Upper lobe of left lung (tissue), 6 donors: ENCODE measurements at places on chromosomes 2 and 18. TPM values are rescaled to one million over a fixed set of nuclear protein-coding genes. Genes with fewer than 3 reads are reported as not detected.
A peak's percentile ranks its signal among the peaks of the same experiment; 100 is the strongest.

- H3K27me3 ChIP-seq: no peaks in the 10 kb centered on the region
- no peak overlapping the region for H3K27ac ChIP-seq
- no peaks in the 10 kb centered on the region for H3K36me3 ChIP-seq
- peak; percentile 74 for DNase-seq
- H3K4me3 ChIP-seq: no peak overlapping the region
These were observed 120.2 kb downstream of the INHBB start for GRCh38 chr2:120465989-120466703.

DNA sequence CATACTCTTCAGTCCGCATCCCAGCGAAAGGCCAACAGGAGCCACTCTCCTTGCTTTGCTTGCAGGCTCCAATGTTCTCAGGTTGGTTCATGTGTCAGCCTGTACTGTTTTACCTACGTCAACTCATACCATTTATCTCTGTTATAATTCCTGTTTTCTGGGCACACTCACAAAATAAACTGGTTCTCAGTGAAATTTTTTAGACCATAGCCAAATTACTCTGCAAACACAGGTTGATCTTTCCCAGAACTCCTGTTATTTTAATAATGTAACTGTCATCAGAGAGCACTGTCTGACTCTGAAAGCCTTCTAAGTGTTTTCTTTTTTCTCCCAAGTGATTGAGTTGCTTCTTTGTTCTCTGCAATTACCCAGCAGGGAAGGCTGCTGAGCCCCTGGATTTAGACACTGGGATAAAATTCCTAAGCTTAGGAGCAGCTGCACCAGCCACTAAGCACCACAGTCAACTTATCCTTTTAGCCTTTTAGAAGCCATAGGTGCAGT, 111.6 kb upstream of the PIEZO2 start:
- DNase-seq: no peak
- H3K4me3 ChIP-seq: no peak overlapping the region
- no peaks in the 10 kb centered on the region for H3K27me3 ChIP-seq
- no peaks in the 10 kb centered on the region for H3K4me1 ChIP-seq

GRCh38 chr2:175804122-175804521, 197.9 kb downstream of the LNPK start:
- H3K27ac ChIP-seq: no peak overlapping the region
- no peak for DNase-seq
- no peaks in the 10 kb centered on the region for H3K36me3 ChIP-seq
- H3K27me3 ChIP-seq: no peaks in the 10 kb centered on the region

CACNB4 gene
- total RNA-seq: 9.0 TPM

MRPL33 gene
- 66.8 TPM for total RNA-seq

DNA sequence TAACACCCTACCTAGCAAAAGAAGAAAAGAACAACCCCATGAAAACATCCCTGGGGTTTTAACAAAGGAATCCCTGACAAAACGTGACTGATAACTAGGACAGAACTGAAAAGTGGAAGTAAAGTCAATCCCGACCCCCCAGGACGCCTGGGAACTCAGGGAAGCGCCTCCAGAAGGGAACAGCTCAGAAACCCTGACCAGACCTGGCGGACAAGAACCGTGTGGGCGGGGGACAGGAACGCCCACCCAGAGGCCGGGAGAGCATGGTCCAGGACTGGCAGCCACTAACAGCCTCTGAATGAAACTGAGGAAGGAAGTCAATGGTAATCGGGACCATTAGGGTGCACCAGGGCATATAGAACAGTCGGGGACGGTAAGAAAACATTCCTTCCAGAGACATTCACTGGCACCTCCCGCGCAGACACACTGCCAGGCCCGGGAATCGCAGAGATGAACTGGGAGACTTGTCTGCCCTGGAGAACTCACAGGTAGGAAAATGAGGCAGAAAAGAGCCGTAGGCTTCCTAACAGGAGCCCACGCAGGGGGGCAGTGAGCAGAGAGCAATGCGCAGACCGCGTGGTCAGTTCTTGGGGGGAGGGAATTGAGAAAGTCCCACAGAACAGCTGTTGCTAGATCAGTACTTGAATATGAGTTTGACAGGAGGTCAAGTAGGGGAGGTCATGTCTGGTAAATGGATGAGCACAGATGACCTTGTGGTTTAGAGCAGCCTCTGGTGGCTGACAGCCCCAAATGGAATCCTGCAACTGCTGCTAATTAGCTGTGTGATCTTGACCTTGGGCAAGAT, 1.3 kb upstream of the TBC1D8 start:
- H3K4me1 ChIP-seq: peaks cover 28% of the 10 kb centered on the region
- H3K27ac ChIP-seq: peak overlapping the region; percentile 77
- H3K36me3 ChIP-seq: no peaks in the 10 kb centered on the region
- DNase-seq: peak; percentile 74

COL6A3 gene
- 85.7 TPM for total RNA-seq

TBR1 gene
- not detected for total RNA-seq

OTOF gene
- total RNA-seq: 0.11 TPM

RAB17 gene
- total RNA-seq: 44.5 TPM

DNA sequence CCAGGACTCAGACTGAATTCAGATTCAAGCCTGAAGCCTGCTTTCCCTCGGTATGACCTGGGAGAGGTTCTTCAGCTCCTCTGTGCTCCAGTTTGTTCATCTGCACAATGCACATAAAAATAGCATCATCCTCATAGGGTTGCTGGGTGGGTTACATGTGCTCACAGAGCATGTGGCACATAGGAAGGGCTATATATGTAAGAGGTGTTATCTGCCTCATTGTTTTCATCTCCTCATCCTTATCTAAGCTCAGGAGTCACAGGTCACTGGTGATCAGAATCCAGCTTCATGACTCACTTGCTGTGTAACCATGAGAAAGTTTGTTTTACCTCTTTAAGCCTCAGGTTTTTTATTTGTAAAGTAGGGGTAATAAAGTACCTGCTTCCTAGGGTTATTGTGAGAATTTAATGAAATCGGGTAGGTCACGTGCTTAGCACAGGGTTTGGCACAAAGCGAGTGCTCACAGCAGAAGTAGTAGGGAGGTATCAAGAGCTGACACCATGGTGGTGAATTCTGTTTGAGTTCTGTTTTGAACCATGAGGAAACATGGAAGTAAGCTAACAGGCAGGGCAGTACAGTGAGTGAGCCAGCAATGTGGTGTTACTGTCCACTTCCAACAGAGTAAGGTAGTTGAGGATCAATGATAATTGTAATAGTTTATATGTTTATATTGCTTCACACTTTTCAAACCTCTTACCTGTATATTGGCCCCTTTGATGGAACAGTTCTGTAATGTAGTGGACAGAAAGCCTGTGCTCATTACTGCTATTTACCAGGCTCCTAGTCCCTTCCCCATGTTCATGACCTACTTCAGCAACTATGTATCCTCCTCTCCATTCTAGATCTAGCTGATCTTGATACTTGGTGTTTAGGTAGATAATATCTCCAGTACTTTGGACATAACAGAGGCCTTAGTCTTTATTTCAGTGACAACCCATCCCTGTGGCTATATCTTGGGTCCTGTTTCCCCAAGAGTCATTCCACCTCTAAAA, 141.4 kb upstream of the LTBP1 start:
- H3K36me3 ChIP-seq: no peaks in the 10 kb centered on the region
- H3K4me3 ChIP-seq: no peak overlapping the region
- no peaks in the 10 kb centered on the region for H3K27me3 ChIP-seq
- DNase-seq: no peak
- H3K4me1 ChIP-seq: no peaks in the 10 kb centered on the region

ZDBF2 gene
- 5.9 TPM for total RNA-seq

- no peaks in the 10 kb centered on the region for H3K4me1 ChIP-seq
- DNase-seq: no peak
- H3K27ac ChIP-seq: no peak overlapping the region
- H3K36me3 ChIP-seq: no peaks in the 10 kb centered on the region
- no peaks in the 10 kb centered on the region for H3K27me3 ChIP-seq
- no peak overlapping the region for H3K4me3 ChIP-seq
These were observed 115.6 kb downstream of the PPP1R1C start for GRCh38 chr2:182101263-182101662.

DNA sequence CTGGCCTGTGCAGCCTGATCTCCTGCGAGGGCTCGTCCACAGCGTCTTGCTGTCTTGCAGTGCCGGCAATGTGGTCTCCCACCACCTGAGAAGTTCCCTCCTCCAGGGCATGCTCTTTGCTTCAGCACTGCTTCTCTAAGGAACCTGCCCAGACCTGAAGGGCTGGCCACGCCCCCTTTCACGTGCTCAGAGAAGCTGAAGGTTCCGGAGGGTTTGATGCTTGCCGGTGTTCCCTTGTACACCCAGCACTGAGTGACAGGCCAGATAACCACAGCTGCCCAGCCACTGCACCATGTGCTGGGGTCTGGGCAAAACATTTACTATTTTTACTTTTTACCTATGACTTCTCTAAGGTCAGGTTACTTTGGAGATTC, 1.7 kb upstream of the POLR2D start:
- H3K4me3 ChIP-seq: no peak overlapping the region
- H3K27me3 ChIP-seq: no peaks in the 10 kb centered on the region
- peak; percentile 83 for DNase-seq
- H3K36me3 ChIP-seq: peaks cover 12% of the 10 kb centered on the region

SNTG2 gene
- 13.6 TPM for total RNA-seq

CDCA7 gene
- total RNA-seq: not detected

DNA sequence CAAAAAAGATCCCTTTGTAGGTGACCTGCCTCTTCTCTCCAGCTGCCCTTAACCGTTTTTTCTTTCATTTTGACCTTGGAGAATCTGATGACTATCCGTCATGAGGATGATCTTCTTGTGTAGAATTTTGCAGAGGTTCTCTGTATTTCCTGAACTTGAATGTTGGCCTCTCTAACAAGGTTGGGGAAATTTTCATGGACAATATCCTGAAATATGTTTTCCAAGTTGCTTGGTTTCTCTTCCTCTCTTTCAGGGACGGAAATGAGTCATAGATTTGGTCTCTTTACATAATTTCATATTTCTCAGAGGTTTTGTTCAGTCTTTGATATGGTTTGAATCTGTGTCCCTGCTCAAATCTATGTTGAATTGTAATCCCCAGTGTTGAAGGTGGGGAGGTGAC, 34.0 kb downstream of the ZC3H8 start:
- peaks cover 10% of the 10 kb centered on the region for H3K36me3 ChIP-seq
- no peak overlapping the region for H3K4me3 ChIP-seq
- H3K27me3 ChIP-seq: no peaks in the 10 kb centered on the region

CPLX4 gene
- total RNA-seq: not detected

GRCh38 chr2:137262594-137262993, 497.2 kb downstream of the THSD7B start:
- H3K36me3 ChIP-seq: no peaks in the 10 kb centered on the region
- no peak overlapping the region for H3K4me3 ChIP-seq
- no peak overlapping the region for H3K27ac ChIP-seq
- DNase-seq: no peak

IL1RN gene
- 11.9 TPM for total RNA-seq

GRCh38 chr2:202376460-202377206, 506 bp downstream of the BMPR2 start:
- H3K27me3 ChIP-seq: no peaks in the 10 kb centered on the region
- peaks cover 19% of the 10 kb centered on the region for H3K4me1 ChIP-seq
- no peaks in the 10 kb centered on the region for H3K36me3 ChIP-seq
- peak overlapping the region; percentile 84 for H3K4me3 ChIP-seq
- peak; percentile 48 for DNase-seq
- H3K27ac ChIP-seq: peak overlapping the region; percentile 97

DNA sequence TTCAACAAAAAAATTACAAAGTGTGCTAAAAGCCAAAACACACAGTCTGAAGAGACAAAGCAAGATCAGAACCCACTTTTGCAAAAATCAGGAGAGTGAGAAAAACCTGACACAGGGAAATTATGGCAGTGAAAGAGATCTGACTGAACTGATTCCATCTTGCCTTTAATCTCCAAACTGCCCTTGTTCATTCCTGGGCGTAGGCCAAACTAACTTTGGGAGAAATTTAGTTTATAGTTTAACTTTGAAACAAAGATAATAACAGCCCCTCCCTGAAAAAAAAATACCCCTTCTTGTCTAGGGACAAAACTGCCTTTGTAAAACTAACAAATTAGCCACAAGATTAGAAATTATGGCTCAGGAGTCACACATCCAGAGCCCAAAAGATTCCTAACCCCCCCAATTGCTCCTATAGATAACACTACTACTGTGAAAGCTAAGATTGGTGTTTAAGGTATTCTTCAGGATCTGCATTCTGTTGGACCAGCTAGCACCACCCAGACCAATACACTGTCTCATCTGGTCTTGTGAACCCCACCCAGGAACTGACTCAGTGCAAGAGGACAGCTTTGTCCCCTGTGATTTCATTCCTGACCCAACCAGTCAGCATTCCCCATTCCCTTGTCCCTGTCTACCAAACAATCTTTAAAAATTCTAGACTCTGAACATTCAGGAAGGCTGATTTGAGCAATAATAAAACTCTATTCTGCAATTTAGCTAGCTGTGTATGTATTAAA, 226.1 kb upstream of the SH3BP4 start:
- DNase-seq: no peak
- no peaks in the 10 kb centered on the region for H3K36me3 ChIP-seq
- H3K4me3 ChIP-seq: no peak overlapping the region
- no peaks in the 10 kb centered on the region for H3K27me3 ChIP-seq

TMEM169 gene
- 1.1 TPM for total RNA-seq

GRCh38 chr18:31920277-31920676, 22.7 kb downstream of the TRAPPC8 start:
- H3K36me3 ChIP-seq: no peaks in the 10 kb centered on the region
- DNase-seq: no peak
- H3K4me1 ChIP-seq: no peaks in the 10 kb centered on the region
- no peaks in the 10 kb centered on the region for H3K27me3 ChIP-seq
- H3K4me3 ChIP-seq: no peak overlapping the region

QPCT gene
- total RNA-seq: 4.3 TPM

GRCh38 chr2:1626271-1626681, 118.0 kb downstream of the PXDN start:
- H3K4me3 ChIP-seq: no peak overlapping the region
- no peaks in the 10 kb centered on the region for H3K27me3 ChIP-seq
- no peaks in the 10 kb centered on the region for H3K36me3 ChIP-seq

GRCh38 chr2:42974169-42974720, 181.9 kb upstream of the HAAO start:
- H3K36me3 ChIP-seq: no peaks in the 10 kb centered on the region
- DNase-seq: no peak

DNA sequence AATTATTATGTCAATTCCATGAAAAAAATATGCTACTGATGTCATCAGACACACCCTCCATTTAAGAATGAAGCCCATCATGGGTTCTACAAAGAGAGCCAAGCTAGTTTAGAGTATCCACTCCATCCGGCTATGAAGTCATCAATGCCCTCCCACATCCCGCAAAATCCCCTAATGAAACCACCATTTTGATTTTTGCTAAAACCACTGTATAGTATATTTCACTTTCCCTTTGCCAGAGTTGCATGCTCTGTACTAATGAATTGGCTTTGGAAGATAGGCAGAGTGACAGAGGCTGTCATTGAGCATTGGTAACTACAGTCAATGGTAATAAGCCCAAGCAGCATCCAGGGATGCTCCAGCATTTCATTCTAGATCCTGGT, 118.6 kb downstream of the ANKRD44 start:
- H3K27ac ChIP-seq: no peak overlapping the region
- no peak for DNase-seq
- H3K27me3 ChIP-seq: no peaks in the 10 kb centered on the region
- H3K36me3 ChIP-seq: no peaks in the 10 kb centered on the region
- peaks cover 31% of the 10 kb centered on the region for H3K4me1 ChIP-seq

PROM2 gene
- total RNA-seq: 3.3 TPM

ATP5F1A gene
- total RNA-seq: 195 TPM

- no peaks in the 10 kb centered on the region for H3K4me1 ChIP-seq
- no peak overlapping the region for H3K27ac ChIP-seq
- H3K4me3 ChIP-seq: no peak overlapping the region
- H3K27me3 ChIP-seq: no peaks in the 10 kb centered on the region
- H3K36me3 ChIP-seq: no peaks in the 10 kb centered on the region
These were observed 19.3 kb upstream of the CHMP1B start for GRCh38 chr18:11831921-11832320.

- no peak overlapping the region for H3K27ac ChIP-seq
- H3K27me3 ChIP-seq: no peaks in the 10 kb centered on the region
- no peak overlapping the region for H3K4me3 ChIP-seq
- no peaks in the 10 kb centered on the region for H3K36me3 ChIP-seq
- no peak for DNase-seq
These were observed 656.9 kb downstream of the TSN start for GRCh38 chr2:122412360-122412759.
